Heart right ventricle (tissue), 16 donors: ENCODE measurements at places on chromosomes 6 and 20. TPM values are rescaled to one million over a fixed set of nuclear protein-coding genes. Genes with fewer than 3 reads are reported as not detected.
A peak's percentile ranks its signal among the peaks of the same experiment; 100 is the strongest.

Gene SSTR4
- not detected for total RNA-seq

Gene RFX6
- not detected for total RNA-seq

DNA sequence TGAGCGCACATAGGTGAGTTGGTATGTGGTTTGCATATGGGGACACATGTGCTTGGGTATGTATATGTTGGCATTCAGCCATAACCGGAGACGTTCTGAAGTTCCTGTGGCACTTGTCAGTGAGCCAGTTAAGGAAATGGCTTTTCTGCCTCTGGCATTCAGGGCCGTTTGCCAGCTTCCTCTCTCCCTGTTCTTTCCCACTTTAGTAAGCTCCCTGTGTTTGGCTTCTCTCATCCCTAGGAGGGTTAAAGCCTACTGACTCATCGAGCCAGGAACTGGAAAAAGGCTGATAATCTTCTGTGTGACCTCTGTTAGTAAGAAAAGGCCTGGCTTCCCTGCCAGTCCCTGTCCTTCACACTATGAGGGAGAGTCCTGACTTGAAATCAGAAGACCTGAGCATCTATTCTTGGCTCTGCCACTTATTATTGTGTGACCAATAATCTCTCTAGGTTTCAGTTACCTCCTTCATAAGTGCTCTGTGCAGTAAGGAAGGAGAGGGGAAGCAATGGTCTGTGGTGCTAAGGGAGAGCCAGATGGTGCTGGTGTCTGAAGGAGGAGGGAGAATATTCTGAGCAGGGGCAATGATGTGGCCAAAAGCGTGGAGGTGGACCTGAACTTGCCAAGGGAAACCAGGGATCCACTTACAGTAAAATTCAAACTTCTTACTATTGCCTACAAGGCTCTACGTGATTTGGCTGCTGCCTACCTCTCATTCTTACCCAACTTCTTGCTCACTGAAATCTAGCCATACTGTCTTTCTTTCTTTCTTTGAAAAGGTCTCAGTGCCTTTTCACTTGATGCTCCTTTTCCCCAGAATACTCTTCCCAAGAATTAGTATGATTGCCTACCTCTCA, 31.4 kb downstream of the ACSS2 start:
- no peaks in the 10 kb centered on the region for H3K36me3 ChIP-seq
- H3K4me3 ChIP-seq: no peak overlapping the region
- H3K27ac ChIP-seq: peak overlapping the region; percentile 71
- DNase-seq: peak; percentile 51
- H3K4me1 ChIP-seq: peaks cover 42% of the 10 kb centered on the region

DNA sequence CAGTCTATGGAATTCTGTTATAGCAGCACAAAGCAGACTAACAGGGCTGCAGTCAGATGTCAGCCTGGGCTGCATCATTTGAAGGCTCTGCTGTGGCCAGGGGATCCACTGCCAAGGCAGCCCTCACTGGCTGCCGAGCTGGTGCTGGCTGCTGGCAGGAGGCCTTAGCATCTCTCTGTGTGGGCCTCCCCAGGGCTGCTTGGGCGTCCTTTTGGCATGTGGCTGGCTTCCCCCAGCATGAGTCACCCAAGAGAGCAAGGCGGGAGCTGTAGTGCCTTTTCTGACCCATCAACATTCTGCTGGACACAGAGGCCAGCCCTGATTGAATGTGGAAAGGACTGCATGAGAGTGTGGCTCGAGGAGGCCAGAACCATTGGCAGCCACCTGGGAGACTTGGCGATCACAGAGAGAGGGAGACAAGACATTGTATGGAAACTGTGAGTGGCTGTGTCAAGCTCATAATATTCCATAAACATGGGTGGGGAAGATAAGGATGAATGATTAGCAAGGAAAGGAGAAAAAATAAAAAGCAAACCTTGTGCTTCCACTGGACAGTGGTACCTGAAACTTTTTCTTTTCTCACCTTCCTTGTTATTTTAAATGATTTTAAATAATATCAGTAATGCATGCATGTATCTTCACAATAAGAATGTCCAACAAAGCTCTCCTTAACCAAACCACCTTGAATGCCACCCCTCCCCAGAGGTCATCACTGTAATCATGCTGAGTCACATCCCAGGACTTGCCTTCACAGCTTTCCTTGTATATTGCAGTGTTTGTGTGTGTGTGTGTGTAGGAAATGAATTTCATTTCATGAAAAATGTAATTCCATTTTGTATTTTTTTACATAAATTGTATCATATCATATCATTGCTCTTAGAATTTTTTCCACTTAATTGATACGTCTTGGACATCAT, 55.0 kb upstream of the VSX1 start:
- H3K36me3 ChIP-seq: no peaks in the 10 kb centered on the region
- H3K4me3 ChIP-seq: no peak overlapping the region
- peaks cover 13% of the 10 kb centered on the region for H3K27me3 ChIP-seq
- H3K4me1 ChIP-seq: no peaks in the 10 kb centered on the region
- H3K27ac ChIP-seq: no peak overlapping the region

- no peaks in the 10 kb centered on the region for H3K4me1 ChIP-seq
- no peak overlapping the region for H3K4me3 ChIP-seq
- H3K27me3 ChIP-seq: no peaks in the 10 kb centered on the region
These were observed 105.4 kb upstream of the NFATC2 start for GRCh38 chr20:51647674-51648570.
